ENCODE measurements at places on chromosomes 1 and 21.

- no peak for DNase-seq
Observed at GRCh38 chr1:36807262-36807661, 227.1 kb downstream of the GRIK3 start.

- no peak for DNase-seq
Observed at GRCh38 chr21:35280231-35280630, 231.1 kb upstream of the RUNX1 start.

DNA sequence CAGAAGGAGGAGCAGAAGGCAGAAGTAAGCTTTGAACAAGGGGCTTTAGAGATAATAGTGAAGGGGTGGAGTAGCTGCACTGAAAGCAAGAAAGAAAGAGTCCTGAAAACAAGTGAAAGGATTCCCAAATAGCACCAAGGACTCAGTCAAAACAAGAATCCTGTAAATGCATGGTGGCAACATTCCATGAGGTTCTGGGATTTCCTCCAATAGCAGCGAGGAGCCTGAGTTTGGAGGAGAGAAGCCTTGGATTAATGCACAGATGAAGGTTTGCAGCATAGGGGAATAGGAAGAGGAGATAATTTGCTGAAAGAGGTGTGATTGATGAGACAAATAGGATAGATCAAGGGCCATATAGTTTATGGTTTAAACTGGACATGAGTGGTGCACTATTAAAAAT, 10.9 kb downstream of the KRTAP22-2 start:
- DNase-seq, result no peak

GRCh38 chr1:244628789-244629188, 24.1 kb upstream of the DESI2 start:
- no peak for DNase-seq

DNA sequence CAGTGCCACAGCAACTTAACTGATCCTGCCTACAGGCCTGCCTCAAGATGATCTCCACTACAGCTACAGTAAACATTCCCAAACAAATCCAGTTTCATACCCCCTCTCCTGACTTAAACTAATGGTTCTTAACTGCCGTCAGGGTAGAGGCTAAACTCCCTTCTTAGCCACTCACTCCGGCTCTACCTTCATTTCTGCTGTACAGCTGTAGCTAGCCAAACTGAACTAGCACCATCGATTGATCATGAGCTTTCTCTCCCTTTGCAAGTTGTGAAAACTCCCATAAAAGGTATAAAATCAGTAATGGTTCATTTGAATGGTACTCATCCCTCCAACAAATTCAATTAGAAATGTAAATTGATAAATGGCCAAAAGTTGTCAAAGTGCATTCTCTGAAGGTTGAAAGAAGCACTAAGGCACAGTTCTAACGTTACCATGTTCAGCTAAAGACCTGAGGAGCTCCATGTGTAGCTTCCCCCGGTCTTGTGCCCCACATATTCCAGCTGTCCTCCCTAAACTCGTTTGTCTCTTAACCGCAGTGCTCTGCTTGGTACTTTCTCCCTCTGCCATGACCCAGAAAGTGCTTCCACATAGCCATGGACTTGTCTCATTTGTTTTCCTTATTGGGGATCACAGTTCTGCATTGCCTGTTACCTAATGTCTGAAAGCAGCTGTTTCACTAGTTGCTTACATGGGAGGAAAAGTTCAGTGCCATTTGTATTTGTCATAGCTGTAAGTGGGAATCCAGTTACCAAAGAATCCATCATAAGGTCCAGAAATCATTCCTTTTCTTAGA, 49.8 kb downstream of the DHX9 start:
- no peak for DNase-seq

DNA sequence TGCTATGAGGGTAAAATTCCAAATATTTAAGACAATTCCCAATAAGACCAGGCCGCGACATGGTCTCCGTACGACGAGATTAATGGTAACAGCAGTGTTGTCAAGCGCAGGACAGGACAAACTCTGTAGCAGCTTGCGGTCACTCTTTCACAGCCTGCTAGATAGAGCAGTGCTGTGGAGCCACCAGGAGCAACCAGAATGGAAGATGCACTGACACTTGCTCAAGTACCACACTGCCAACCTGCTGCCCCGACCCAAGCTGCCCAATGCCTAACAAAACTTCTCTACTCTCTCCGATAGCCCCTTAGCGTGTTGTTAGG, 636 bp downstream of the WARS2 start:
- DNase-seq, result no peak

- no peak for DNase-seq
Observed at GRCh38 chr1:14304381-14304865, 294.1 kb upstream of the KAZN start.

DNA sequence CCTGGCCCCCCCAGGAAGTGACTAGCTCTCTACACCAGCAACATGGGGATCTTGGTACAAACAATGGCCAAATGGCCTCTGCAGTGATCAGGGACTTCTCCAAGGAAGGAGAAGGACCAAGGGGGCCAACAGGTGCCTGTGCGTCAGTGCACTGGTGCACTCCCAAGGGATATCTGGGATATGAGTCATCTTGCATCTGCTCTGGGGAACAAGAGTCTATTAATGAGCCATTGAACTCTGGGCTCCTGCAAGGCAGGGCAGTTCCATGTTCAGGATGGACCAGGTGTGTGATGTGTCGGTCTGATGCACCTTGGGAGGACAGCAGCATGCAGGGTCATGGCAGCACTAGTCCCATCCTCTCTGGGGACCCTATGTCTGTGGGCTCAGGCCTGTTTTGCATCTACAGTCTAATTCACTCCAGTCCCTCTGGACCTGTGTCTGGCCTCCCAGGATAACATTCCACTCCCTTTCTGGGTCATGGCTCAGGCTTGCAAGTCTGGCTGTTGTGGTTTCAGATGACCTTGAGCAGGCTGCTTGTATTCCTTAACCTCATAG, 125.3 kb downstream of the TRABD2B start:
- no peak for DNase-seq

DNA sequence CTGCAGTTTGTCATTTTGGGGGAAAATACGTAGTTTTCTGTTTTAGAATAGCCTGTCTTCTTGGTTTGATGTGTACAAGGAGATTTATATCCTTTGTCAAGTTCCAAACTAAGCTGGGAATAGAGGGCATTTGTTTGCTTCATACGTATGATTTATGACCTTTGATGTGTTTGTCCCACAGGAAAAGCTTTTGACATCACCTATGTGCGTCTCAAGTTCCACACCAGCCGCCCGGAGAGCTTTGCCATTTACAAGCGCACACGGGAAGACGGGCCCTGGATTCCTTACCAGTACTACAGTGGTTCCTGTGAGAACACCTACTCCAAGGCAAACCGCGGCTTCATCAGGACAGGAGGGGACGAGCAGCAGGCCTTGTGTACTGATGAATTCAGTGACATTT, 79.9 kb downstream of the LAMC1 start:
- DNase-seq, result no peak

GRCh38 chr21:25421321-25422028, 185.8 kb downstream of the MRPL39 start:
- DNase-seq, result no peak

DNA sequence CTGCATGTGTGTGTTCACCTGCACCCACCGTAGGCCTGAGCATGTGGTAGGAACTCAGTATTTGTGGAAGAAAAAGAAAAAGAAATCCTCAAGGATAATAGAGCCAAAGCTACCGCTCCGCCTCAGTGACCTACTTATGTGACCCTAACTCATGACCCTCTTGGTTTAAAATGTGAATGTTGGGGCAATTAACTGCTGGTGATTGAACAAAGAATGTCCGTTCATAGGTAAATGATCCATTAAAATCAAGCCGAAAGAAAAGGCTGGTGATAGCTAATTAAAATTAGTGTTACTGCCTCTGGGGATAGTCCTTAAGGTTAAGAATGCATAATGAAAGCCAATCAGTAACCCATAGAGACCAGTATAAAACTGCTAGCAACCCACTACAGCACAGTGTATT, 98.1 kb downstream of the PRDM2 start:
- no peak for DNase-seq

- no peak for DNase-seq
Observed at GRCh38 chr1:116020668-116021272, 44.5 kb downstream of the SLC22A15 start.

- no peak for DNase-seq
Observed at GRCh38 chr1:161000736-161001480, 20.0 kb downstream of the F11R start.

DNA sequence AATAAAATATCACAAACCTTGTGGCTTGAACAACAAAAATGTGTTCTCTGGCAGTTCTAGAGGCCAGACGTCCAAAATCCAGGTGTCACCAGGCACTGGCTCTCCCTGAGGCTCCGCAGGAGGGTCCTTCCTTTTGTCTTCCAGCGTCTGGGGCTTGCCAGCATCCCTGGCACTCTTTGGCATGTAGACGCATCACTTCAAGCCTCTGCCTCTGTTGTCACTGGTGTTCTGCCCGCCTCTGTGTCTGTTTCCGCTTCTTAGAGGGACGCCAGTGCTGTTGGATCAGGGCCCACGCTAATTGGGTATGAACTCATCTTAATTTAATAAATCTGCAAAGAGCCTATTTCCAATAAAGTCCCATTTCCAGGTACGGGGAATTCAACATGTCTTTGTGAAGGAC, 273.7 kb upstream of the C1orf174 start:
- DNase-seq, result no peak

DNA sequence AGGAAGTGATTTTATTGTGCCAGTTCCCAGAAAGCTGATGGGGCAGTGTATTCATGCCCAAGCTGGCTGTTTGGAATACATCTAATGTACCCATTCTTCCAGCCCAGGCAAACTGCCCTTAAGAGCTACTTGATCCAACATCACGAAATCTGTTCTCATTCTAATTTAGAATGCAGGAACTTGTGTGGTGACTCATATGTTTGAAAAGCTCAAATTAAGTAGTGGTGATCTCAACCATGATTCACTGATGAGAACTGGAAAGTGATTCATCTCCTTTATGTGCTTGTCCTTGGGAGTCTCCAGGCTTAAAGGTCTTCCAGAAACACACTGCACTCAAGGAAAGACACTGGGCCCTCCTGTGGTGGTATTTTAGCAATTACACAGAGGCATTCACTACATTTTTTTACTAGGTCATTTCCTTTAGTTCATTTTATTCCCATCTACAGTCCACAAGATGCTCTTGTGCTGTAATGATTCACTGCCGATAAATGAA, 65.4 kb downstream of the RPE65 start:
- DNase-seq, result no peak

DNA sequence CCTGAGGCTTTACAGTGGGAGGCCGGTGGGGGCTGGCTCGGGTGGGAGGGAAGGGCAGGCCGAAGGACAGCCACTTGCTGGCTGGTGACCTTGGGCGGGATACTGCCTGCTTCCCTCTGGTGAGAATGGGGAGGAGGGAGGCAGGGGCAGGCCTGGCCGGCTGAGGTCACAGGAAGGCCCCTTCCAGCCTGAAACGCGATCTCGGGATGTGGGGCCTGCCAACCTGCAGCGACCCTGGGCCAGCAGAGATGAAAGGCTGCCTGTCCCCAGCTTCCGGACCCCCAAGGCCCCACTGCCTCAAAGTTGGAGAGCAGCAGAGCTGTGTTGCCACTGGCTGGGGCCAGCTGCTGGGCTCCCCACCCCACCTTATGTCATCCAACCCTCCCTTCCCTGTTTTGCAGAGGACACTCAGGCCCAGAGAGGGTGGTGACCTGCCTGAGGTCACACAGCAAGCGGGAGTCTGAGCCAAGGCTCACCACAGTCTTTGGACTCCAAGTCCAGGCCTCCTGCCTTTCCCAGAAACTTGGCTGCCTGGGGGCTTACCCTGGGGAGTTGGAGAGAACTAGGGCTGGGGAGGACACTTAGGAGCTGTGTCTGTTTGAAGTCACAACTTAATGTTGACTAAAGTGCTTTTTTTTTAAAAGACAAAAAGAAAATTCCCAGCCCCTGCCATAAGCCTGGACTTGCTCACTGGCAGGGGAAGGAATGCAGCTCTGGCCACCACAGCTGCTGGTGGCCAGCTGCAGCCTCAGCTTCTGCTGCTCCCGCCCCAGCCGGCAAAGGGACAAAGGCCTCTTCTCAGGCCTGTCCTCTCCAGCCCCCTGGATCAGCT, 14.8 kb upstream of the WASF2 start:
- no peak for DNase-seq

GRCh38 chr1:200260597-200261335, 149.1 kb downstream of the ZNF281 start:
- DNase-seq, result no peak

- DNase-seq, result no peak
Observed at GRCh38 chr1:67754526-67754920, 69.5 kb downstream of the GADD45A start.

GRCh38 chr1:26020330-26020768, 1.2 kb upstream of the EXTL1 start:
- DNase-seq, result no peak

DNA sequence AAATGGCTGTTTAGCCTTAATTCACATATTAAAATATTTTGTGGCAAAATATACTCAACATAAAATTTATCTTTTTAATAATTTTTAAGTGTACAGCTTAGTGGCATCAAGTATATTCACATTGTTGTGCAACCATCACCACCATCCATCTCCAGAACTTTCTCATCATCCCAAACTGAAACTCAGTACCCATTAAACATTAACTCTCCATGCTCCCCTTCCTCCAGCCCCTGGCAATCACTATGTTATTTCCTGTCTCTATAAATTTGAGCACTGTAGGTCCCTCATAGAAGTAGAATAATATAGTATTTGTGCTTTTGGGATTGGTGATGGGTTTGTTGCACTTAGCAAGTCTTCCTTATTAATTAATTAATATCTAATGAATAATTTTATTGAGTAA, 29.4 kb downstream of the CCN1 start:
- DNase-seq, result no peak

- DNase-seq, result no peak
Observed at GRCh38 chr1:89725011-89725370, 92.1 kb downstream of the LRRC8C start.

Data from cortex of kidney (tissue), 1 donor.